ENCODE measurements at places on chromosomes 2 and 18.

- DNase-seq: no peak
Measured at GRCh38 chr2:11642972-11643371, 27.0 kb downstream of the NTSR2 start.

GRCh38 chr2:241368643-241369042 is 12.6 kb downstream of the FARP2 start:
- no peak for DNase-seq

DNA sequence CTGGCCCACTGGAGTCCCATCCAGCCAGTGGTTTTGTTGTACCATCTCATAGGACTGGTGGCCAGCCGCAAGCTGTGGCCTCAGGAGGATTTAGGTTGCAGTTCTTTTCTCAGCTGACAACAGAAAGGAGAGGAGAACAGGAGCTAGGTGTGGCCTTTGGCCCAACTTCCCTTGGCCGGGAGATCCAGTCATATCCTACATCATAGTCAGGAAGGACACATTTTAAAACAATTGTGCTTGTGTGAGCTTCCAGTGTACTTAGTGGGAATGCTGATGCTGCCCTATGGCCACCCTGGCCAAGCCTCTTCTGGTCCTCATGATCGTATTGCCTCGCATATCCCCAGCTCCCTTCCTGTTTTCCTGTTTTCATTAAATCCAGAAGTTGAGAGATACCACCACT is 98.1 kb downstream of the WDSUB1 start:
- DNase-seq: no peak

GRCh38 chr2:153101187-153101586 is 377.4 kb downstream of the RPRM start:
- DNase-seq: no peak

DNA sequence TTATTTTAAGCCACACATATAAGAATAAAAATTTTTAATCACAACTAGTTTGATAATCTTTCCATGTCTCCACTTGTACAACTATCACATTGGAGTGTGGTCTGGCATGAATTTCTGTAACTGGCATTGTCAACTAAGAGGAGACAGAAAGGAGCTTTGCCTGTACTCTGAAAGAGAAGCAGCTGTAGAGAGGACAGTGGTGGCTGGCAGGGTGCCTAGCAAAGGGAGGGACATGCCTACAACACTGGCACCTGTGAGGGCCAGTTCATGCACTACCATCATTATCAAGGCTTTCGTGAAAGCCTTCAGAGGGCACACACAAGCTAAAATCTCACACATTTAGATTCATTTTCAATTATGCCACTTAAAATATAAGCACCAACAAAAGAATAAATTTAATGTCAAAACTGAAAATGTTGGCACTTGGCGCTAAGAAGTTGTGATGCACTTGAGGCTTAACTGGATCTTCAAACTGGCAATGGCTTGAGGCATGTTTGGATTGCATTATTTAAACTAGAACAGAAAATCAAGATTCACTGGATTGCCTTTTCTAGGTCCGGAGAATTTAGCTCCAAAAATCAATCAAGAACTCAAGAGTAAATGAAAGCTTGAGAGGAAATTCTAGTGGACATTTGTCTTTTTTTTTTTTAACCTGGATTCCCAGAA is 238.6 kb downstream of the ZNF385B start:
- no peak for DNase-seq

GRCh38 chr2:19764998-19765397 is 136.8 kb downstream of the TTC32 start:
- no peak for DNase-seq

DNA sequence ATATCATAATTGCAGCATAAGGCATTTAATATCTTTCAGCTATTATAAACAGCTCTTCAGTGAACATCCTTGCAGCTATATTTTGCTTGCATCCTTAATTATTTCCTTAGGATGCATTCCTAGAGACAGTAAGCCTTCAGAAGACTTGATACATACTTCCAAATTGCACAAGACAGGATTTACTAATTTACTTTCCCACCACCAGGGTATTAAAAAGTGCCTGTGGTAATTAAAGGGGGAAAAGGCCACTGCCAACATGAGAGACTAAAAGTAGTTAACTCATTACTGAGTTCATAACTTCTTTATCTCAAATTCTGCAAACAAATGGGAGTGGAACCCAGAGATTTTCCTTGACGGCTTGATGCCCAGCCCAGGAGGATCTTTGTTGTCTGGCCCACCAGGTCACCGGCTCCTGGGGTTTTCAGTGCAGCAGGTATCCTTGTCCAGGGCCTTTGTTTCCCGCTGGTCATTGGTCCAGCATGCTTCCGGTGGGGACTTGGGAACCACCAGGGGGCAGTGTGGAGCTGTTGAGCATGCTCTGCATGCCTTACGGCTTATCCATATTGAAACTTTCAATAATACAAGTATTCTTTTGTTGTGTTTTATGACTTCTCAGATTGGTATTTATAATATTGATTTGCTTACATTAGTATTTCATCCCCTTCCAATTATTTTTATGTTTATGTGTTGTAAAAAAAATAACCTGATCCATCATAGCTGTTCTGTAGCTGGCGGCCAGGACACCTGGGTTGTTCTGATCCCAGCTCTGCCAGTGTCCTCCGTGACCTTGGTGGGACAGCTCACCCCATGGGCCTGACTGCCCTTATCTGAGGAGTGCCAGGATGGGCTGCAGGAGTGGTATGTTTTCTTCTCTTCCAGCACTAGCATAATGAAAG is 61.4 kb downstream of the TGOLN2 start:
- no peak for DNase-seq

- DNase-seq: no peak
Measured at GRCh38 chr2:221975151-221975550, 323.6 kb downstream of the PAX3 start.

DNA sequence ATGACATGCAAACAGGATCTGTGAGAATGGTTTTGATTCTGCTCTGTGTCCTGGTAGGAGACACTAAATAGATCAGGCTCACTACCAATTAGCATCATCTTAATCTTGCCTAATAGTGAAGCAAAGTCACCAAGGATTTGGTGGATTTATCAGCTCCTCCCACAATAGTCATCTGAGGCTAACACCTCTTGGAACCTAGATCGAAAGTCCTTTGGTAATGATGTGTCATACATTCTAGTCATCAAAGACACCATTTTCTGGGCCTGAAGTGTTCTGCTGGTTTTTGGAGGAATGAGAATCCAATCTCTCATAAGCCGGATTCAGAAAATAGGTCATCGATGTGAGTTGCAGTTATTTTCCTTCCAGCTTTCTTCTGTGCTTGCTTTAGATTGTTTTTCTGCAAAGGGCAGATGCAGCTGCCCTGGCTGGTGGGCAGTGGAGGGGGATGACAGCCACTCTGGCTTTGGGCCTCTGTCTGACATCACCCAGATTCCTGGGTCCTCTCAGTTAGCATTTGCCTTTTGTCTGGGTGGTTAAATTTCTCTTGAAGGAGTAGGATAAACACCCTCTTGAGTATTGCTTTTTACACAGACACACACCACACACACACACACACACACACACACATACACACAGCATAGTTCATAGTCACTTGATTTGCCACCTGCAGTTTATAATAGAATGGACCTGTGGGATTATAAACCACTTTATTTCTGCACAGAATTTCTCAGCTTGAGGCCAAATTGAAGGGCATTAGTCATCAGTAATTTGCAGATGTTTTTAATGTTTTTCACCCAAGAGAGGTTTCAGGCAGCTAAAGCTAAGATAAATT is at the start of gene MYO3B:
TSS of gene MYO3B (plus strand) at position 198 of the 832 bp plus-strand sequence. CDS start at position 339, 141 bp downstream.
- DNase-seq: no peak

DNA sequence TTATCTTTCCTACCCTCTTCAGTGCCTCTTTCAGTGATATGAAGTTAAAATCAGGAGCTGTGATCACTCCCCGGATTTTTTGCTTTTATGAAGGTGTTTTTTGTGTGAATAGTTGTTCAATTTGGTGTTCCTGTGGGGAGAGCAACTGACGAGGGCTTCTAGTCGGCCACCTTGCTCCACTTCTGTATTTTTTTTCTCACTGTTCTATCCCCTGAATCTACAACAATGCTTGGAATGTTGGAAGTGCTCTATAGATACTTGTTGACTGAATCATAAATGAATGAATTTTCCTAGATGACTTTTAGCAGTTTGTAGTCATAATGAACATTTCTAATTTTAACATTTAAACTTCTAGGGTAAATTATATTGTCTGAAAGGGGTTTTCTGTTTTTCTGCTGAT is 247.3 kb downstream of the ZNF385B start:
- no peak for DNase-seq

Data from AG04450 (cell line).